ENCODE measurements at places on chromosomes 13 and 19. TPM values are rescaled to one million over a fixed set of nuclear protein-coding genes. Genes with fewer than 3 reads are reported as not detected.
A peak's percentile ranks its signal among the peaks of the same experiment; 100 is the strongest.

Gene FUT2
- total RNA-seq = 13.3 TPM

GRCh38 chr19:3285647-3286176 lies 61.3 kb downstream of the CELF5 start:
- H3K4me3 ChIP-seq = peak overlapping the region; percentile 64
- H3K4me1 ChIP-seq = no peaks in the 10 kb centered on the region

- peak overlapping the region; percentile 46 for H3K27ac ChIP-seq
- DNase-seq = no peak
- H3K4me1 ChIP-seq = peaks cover 15% of the 10 kb centered on the region
- peaks cover 8% of the 10 kb centered on the region for H3K36me3 ChIP-seq
- H3K4me3 ChIP-seq = peak overlapping the region; percentile 69
Measured at GRCh38 chr19:1210227-1210538, 4.6 kb downstream of the STK11 start.

DNA sequence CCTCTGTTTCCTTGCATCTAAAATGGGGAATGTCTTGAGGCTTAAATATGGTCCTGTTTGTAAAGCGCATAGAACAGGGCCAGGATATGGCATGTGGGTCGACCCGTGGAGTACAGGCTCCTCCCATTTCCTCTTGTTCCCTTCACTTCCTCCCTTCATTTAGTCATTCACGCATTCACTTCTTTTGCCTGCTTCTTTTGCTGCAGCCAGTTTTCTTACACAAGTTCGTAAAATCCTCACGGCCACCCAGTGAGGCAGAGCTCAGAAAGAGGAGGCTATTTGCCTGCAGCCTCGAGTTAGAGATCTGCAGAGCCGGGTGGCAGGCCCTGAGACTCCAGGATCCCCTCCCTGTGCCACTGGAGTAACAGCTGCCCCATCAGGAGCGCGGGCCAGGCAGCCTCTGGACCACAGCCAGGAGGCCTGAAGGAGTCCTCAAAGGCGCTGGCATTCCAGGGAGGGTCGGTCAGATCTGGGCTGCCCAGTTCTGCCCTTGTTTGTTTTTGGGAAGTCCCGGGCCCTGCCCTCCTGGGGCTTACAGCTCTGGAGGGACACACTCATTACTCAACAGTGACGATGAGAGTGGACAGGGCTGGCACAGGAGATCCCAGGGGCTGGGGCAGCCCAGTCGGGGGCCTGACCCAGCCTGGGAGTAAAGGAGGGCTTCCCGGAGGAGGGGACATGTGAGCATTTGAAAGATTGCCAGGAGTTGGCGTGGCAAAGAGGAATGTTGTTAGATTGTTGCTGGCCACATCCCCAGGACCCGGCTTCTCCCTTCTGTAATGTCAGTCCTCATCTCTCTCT lies 4.6 kb downstream of the PPP5C start:
- H3K4me1 ChIP-seq = peaks cover 35% of the 10 kb centered on the region
- no peaks in the 10 kb centered on the region for H3K27me3 ChIP-seq
- H3K4me3 ChIP-seq = peak overlapping the region; percentile 34

GRCh38 chr13:71213252-71213821 lies 653.7 kb downstream of the DACH1 start:
- no peak overlapping the region for H3K27ac ChIP-seq
- no peaks in the 10 kb centered on the region for H3K27me3 ChIP-seq
- no peaks in the 10 kb centered on the region for H3K4me1 ChIP-seq
- DNase-seq = no peak

DNA sequence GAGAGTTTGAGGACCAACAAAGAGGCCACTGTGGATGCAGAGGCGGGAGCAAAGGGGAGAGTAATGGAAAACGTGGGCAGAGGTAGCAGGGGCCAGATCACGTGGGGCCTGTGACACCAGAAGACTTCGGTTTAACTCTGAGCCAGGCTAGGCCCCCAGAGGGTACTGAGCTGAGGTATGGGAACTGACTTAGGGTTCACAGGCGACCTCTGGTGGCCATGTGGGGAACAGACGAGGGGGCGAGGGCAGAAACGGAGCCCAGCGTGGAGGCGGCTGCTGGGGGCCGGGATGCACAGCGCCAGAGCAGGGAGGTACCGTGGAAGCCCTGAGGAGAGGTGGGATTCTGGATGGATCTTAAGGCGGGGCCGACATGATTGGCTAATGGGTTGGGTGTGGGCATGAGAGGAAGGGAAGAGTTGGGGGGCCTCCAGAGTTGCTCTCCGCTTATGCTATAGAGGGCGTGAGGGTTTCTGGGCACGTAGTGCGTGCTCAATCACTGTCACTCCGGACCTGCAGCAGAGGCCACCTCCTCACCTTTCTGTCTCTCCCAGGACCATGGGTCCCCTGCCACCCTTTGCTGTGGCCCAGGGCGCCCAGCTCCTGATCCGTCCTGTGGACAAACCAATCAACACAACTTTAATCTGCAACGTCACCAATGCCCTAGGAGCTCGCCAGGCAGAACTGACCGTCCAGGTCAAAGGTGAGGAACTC lies 13.7 kb downstream of the PVR start:
- no peak overlapping the region for H3K27ac ChIP-seq
- no peak overlapping the region for H3K4me3 ChIP-seq
- H3K4me1 ChIP-seq = no peaks in the 10 kb centered on the region
- H3K27me3 ChIP-seq = no peaks in the 10 kb centered on the region
- peak; percentile 78 for DNase-seq

- no peak for DNase-seq
- no peak overlapping the region for H3K27ac ChIP-seq
- H3K36me3 ChIP-seq = peaks cover 6% of the 10 kb centered on the region
- H3K4me1 ChIP-seq = peaks cover 7% of the 10 kb centered on the region
- peaks cover 3% of the 10 kb centered on the region for H3K27me3 ChIP-seq
Measured at GRCh38 chr19:49468199-49468598, 5.8 kb upstream of the FLT3LG start.

DNA sequence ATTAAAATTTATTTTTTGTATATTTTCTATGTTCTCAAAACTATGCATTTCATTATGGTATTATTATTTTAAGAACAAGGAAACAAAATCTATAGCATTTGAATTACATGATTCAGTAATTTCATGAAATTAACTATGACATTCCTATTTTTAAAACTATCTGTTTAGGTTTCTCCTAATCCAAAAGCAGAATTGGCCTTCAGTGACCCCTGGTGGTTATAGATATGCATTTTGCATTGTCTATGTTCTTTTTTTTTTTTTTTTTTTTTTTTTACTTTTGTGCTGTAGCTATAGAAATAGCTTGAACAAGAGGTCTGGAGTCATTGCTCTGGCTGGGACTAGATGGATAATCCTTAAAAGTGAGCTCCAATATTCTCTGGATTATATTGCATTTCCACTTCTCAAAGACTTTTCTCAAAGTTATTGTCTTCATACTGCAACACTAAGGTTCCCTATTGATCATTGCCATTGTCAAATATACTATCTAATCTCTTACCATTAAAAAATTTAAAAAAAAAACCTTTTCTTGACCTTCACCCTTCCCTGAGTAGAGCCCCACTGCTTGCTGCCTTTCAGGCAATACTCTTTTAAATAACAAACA lies 15.9 kb upstream of the DNAJC3 start:
- no peak overlapping the region for H3K27ac ChIP-seq
- H3K4me1 ChIP-seq = no peaks in the 10 kb centered on the region
- no peak for DNase-seq
- no peaks in the 10 kb centered on the region for H3K36me3 ChIP-seq
- H3K4me3 ChIP-seq = no peak overlapping the region
- H3K27me3 ChIP-seq = peaks cover 3% of the 10 kb centered on the region

DNA sequence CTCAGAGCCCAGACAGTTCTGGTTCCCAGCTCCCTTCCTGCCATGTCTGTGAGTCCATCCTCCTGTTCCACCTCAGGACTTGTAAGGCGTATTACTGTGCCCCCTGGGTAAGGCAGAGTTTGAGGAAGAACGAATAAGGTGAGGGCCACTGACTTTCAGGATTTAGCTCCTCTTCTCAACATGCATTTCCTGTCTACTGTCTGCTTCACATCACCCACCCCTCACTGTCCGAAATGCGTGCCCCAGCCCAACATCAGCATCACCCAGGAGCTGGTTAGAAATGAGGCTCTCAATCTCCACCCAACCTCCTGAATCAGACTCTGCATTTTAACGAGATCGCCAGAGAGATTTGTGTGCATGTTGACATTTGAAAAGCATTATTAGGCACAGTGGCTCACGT lies 44.4 kb downstream of the IRS2 start:
- H3K27ac ChIP-seq = no peak overlapping the region
- H3K27me3 ChIP-seq = no peaks in the 10 kb centered on the region
- DNase-seq = peak; percentile 15
- H3K36me3 ChIP-seq = no peaks in the 10 kb centered on the region
- H3K4me1 ChIP-seq = peaks cover 12% of the 10 kb centered on the region

DNA sequence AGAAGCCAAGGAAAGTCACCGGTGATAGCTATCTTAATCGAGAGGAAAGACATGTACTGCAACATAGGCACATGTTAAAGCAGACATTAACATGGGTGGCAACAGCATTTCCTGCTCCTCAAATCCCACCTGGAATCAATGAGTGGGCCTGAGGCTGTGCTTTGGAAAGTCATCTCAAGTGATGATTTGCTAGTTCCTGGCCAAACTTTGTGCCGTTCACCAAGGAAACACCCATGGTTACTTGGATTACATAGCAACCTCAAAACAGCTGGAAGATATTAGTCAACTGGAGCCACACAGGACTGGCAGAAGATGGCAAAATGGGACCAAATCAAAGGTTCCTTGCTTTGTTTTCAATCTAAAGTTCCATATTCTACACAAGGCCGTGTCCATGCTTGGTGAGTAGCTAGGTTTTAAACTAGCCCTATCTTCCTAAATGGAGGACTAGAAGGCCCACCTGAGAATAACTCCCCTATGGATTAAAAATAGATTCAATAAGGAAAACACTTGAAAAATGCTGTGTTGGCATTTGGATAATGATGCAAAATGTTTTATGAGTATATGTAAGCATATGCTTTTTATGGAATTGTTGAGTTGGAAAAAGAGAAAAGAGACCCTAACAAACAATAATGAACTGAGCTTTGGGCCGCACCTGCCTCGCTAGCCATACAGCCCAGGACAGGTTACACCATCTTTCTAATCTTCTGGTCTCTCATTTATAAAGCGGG lies 144.5 kb downstream of the RGCC start:
- no peak for DNase-seq
- peaks cover 14% of the 10 kb centered on the region for H3K4me1 ChIP-seq
- H3K27ac ChIP-seq = no peak overlapping the region
- peaks cover 37% of the 10 kb centered on the region for H3K36me3 ChIP-seq

GRCh38 chr19:7911508-7912143 lies 3.0 kb upstream of the TGFBR3L start:
- H3K4me3 ChIP-seq = no peak overlapping the region
- H3K36me3 ChIP-seq = peaks cover 4% of the 10 kb centered on the region
- no peaks in the 10 kb centered on the region for H3K4me1 ChIP-seq
- DNase-seq = peak; percentile 66
- peaks cover 20% of the 10 kb centered on the region for H3K27me3 ChIP-seq
- H3K27ac ChIP-seq = no peak overlapping the region

- H3K27me3 ChIP-seq = no peaks in the 10 kb centered on the region
- peaks cover 29% of the 10 kb centered on the region for H3K36me3 ChIP-seq
- no peak for DNase-seq
- no peak overlapping the region for H3K27ac ChIP-seq
- no peak overlapping the region for H3K4me3 ChIP-seq
Measured at GRCh38 chr13:110179116-110179856, 127.7 kb downstream of the COL4A1 start.

DNA sequence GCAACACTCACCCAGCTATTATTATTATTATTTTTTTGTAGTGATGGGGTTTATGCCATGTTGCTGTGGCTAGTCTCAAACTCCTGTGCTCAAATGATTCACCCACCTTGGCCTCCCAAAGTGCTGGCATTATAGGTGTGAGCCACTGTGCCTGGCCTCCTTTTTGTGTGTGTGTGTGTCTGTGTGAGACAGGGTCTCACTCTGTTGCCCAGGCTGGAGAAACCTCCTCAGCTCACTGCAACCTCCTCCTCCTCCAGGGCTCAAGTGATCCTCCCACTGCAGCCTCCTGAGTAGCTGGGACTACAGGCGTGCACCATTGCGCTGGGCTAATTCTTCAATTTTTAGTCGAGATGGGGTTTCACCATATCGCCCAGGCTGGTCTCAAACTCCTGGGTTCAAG lies 3.6 kb upstream of the MYDGF start:
- H3K27ac ChIP-seq = no peak overlapping the region
- H3K36me3 ChIP-seq = no peaks in the 10 kb centered on the region
- H3K27me3 ChIP-seq = no peaks in the 10 kb centered on the region
- DNase-seq = no peak
- no peak overlapping the region for H3K4me3 ChIP-seq
- peaks cover 4% of the 10 kb centered on the region for H3K4me1 ChIP-seq

DNA sequence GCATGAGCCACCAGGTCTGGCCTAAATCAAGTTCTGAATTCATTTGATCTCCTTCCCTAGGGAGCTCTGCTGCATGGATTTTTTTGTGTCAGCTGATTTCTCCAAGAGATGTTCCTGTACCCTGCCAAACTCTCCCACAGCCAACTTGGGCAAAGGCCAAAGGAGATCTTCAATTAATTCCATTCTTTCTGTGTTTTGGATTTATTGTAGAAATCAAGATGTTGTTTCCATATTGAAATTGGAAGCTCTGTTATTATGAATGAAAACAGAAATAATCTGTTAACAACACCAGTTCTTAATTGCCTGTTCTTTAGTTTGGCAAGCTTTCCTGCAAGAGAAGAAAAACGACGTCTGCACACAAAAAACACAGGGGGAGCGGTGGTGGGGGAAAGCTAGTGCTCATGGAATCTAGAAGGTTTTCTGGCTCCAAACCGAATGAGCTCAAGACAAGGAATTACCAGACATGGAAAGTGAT lies 86.5 kb upstream of the ABCC4 start:
- peaks cover 12% of the 10 kb centered on the region for H3K27me3 ChIP-seq
- H3K4me1 ChIP-seq = no peaks in the 10 kb centered on the region
- no peak for DNase-seq
- H3K36me3 ChIP-seq = no peaks in the 10 kb centered on the region
- H3K27ac ChIP-seq = no peak overlapping the region

GRCh38 chr19:23542562-23542961 lies 144.4 kb downstream of the ZNF675 start:
- no peak overlapping the region for H3K27ac ChIP-seq
- H3K4me1 ChIP-seq = no peaks in the 10 kb centered on the region
- H3K4me3 ChIP-seq = no peak overlapping the region
- no peak for DNase-seq

DNA sequence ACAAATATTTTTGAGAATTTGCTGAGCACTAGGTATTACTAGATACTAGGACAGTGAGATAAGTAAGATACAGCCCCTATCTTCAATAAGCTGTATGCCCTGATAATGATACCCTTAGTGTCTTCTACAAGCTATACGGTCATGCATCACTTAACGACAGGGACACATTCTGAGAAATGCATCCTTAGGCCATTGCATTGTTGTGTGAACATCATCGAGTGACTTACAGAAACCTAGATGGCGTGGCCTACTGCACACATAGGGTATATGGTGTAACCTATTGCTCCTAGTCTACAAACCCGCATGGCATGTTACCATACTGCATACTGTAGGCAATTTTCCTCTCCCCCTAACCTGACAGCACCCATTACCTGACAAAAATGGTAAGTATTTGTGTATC lies 64.9 kb downstream of the LRCH1 start:
- H3K36me3 ChIP-seq = no peaks in the 10 kb centered on the region
- H3K4me1 ChIP-seq = peaks cover 54% of the 10 kb centered on the region
- no peak overlapping the region for H3K4me3 ChIP-seq
- H3K27me3 ChIP-seq = no peaks in the 10 kb centered on the region
- no peak for DNase-seq

Measured in type B pancreatic cell (in vitro differentiated cells).